ENCODE measurements at places on chromosomes 4 and X.

DNA sequence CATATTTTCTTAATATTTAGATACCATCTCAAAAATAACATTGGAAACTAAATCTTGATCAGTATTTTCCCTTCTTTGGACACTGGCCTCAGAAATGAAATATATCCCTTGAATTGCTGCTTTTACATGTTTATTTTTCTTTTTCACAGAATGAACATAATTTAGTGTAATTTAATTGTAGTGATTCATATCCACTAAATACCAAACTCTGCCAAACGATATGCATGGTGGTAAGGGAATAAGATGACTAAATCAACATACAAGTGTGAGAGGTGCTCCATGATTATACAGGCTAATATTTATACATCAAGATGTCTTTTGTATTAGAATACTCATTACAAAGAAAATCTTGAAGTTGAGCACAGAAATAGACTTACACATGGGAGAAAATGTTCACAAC lies 216.8 kb upstream of the PACRGL start:
- DNase-seq, result no peak

DNA sequence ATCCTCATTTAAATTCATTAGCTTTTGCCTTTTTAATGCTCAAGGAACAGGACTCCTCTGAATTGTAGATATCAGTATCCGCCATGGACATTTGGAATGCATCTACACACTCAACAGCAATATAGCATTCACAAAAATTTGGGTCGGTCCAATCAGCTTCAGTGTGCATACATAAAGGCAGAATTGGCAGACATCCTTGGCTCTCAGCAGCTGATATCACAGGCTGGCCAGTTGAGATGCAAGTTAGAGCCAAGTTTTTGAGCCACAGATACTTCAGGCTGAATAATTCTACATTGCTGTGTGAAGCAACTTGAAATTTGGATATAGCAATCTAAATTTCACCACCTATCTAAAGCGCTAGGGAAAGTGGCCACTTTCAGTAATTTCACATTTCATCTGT lies 821.1 kb downstream of the PCDH19 start:
- no peak for DNase-seq

- no peak for DNase-seq
These were observed 52.8 kb downstream of the MED28 start for GRCh38 chr4:17667253-17667652.

DNA sequence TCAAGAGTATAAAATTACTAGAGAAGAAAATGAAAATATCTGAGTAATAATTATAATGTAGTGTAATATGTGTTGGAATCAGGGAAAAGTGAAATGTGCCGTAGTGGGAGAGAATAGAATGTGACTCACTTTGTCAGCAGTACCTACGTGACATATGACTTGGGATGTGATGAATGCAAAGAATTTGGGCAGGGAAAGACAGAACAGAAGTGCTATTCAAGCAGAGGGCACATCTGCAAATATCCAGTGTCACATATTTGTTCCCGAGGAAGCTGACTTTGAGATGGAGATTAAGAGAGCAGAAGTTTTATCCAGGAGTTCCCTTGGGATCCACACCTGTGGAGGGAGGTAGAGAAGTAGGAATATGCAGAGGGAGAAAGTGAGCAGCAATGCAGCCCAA lies 69.3 kb upstream of the HS3ST1 start:
- DNase-seq, result no peak

DNA sequence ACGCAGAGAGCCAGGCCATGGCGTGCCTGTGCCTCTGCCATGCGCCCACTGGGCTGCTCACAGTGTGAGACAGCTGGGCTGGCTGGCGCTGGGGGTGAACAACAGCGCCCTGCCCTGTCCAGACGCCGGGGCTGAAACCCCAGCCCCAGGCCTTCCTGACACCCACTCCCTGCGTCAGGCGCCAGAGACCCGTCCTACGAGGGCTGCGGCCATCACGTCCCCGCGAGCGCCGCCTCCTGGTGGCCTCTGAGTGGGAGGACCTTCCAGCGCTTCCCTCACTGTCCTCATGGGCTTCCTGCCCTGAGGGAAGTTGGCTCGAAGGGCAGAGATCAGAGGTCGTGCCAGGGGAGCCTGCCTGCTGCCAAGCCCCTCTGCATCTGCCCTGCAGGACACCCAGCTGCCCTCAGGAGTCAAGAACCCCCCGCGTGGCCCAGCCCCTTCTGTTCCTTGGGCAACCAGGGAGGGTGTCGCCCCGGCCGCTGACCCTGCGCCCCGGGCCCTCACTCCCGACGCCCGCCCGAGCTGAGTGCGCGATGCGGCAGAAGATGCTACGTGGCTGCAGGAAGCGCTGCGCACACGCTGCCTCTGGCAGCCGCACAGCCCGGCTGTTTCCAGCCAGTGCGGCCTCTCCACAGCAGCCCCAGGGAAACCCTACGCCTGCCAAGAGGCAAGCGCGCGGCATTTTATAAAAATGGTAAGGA lies 16.2 kb downstream of the NELFA start:
- no peak for DNase-seq

GRCh38 chrX:24335871-24336270 lies 22.0 kb upstream of the SUPT20HL2 start:
- DNase-seq, result no peak

DNA sequence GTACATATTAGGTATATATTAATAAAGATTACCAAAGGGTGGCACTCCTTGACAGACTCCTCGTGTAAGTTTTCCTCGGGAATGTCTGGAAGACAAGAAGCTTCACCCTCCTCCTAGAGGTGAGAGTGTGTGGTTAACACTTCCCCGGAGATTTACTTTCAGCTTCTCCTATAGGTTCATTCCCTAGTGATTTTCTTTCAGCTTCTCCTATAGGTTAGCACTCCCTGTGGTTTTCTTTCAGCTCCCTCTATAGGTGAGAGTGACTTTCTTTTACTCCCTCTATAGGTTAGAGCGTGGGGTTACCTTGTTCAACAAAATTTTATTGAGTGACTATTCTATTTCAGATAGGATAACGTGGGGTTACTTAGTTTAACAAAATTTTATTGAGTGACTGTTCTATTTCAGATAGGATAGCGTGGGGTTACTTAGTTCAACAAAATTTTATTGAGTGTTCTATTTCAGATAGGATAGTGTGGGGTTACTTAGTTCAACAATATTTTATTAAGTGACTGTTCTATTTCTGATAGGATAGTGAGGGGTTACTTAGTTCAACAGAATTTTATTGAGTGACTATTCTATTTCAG lies 106.0 kb upstream of the PLAC1 start:
- DNase-seq, result no peak

DNA sequence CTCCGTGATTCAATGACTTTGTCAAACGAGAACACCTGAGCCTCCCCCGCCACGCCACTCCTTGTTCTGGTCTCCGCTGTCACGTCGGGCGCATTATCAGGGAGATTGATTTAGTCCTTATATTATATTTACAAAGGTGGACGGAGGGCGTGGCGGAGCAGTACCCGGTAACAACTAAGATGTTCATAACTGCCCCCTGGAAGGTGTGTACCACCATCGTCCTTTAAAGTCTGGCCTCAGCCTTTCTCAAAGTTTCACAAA lies 284.2 kb downstream of the PACRGL start:
- DNase-seq, result no peak

DNA sequence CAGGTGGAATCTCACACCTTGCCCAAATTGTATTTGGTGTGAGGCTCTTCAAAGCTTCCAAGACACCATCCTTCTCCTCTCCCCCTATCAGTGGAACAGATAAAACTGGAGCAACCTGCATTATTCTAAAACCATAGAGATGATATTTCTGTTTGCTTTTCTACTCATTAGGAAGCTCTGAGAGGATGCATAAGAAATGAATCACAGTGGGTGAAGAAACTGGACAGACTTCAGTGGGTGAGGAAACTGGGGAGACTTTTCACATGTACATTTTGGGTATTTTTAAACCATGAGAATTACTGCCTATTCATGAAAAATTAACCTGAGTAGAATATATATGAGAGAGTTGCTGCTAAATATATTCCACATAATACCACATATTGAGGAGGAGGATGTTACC lies 16.4 kb downstream of the HAND2 start:
- DNase-seq, result no peak

- DNase-seq, result no peak
These were observed 22.6 kb downstream of the L1CAM start for GRCh38 chrX:153863251-153863991.

- no peak for DNase-seq
These were observed 481.0 kb downstream of the SPRY1 start for GRCh38 chr4:123877551-123877950.

DNA sequence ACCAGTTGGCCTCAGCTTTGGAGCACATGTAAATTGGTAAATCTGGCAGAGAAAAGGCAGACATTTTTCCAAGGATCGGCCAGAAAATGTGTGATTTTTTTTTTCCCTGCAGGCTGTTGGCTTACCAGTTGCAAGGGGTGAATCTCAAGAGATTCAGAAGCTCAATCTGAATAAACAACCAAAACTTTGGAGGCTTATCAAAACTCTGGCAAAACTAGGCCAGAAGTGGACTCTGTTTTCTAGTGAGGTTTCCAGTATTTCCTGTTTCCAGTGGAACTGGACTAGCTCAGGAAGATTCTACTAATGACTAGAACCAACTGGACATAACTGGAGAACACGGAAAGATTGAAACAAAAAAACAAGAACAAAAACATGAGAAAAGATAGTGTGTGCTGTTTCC lies 191.3 kb downstream of the SMIM20 start:
- DNase-seq, result no peak

DNA sequence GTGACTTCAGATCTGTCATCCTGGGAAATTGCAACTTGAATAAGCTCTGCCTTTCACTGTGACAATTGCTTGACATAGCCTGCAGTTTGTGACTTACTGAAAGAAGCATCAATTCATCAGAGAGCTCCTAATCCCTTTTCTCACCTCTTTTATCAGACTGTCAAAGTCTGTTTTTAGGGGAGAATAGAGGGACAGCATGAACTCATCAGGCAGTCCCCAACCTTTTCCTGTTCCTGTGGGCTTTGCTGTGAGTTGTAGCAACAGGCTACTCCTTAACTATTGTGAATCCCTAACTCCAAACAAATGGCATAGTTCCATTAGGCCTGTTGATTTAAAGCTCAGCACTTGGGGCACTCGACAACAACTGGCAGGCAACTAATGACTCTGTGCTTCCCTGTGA lies 64.9 kb downstream of the DOCK11 start:
- DNase-seq, result no peak

DNA sequence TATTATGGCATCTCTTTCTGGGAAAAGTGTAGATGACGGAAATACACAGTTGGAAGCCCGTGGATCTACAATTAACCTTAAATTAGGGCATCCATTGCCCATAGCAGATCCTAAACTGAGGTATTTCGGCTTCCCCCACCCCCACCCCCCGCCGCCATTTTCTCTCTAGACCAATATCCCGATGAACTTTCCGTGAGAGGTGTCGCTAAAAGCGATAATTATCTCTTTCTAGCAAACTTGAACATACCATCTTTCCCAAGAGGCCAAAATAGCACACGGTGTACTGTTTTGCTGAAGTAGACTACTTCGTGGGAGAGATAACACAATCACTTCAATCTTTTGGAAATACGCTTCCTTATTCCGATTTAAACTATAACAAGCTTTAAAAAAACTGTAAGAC lies 554 bp downstream of the KLHL15 start:
- no peak for DNase-seq

DNA sequence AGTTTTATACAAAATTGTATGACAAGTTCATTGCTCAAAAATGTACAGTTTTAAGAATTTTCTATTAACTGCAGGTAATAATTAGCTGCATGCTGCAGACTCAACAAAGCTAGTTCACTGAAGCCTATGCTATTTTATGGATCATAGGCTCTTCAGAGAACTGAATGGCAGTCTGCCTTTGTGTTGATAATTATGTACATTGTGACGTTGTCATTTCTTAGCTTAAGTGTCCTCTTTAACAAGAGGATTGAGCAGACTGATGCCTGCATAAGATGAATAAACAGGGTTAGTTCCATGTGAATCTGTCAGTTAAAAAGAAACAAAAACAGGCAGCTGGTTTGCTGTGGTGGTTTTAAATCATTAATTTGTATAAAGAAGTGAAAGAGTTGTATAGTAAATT lies 131.0 kb downstream of the TET2 start:
- no peak for DNase-seq

Data from stimulated activated CD8-positive, alpha-beta memory T cell treated with anti-CD3 and anti-CD28 coated beads, Interleukin-7, amount 100 ng/mL, for 1 hour (primary cell).